Right renal pelvis (tissue), 4 donors: ENCODE measurements at places on chromosomes 2 and 18. TPM values are rescaled to one million over a fixed set of nuclear protein-coding genes. Genes with fewer than 3 reads are reported as not detected.

The RGPD4 gene
- polyA plus RNA-seq: 0.04 TPM

The ACMSD gene
- polyA plus RNA-seq: 41.8 TPM

The GDF7 gene
- polyA plus RNA-seq: 3.5 TPM

The LYPD6 gene
- polyA plus RNA-seq: 23.3 TPM

The TXNDC2 gene
- polyA plus RNA-seq: 0.14 TPM

The GKN1 gene
- polyA plus RNA-seq: not detected

The SLC16A14 gene
- polyA plus RNA-seq: 5.5 TPM

The SERPINB3 gene
- 0.22 TPM for polyA plus RNA-seq

The HES6 gene
- polyA plus RNA-seq: 4.6 TPM

The SERPINB11 gene
- not detected for polyA plus RNA-seq

The TUBB6 gene
- polyA plus RNA-seq: 57.9 TPM

The ZAP70 gene
- polyA plus RNA-seq: 1.7 TPM

The GPR39 gene
- 4.2 TPM for polyA plus RNA-seq

The NABP1 gene
- polyA plus RNA-seq: 37.4 TPM

The MSH2 gene
- polyA plus RNA-seq: 64.6 TPM

The ASB18 gene
- not detected for polyA plus RNA-seq

The VPS54 gene
- polyA plus RNA-seq: 53.1 TPM

The TEX44 gene
- polyA plus RNA-seq: not detected

The DCC gene
- polyA plus RNA-seq: 10.1 TPM

The FHOD3 gene
- polyA plus RNA-seq: 41.4 TPM

The SNRNP200 gene
- 164 TPM for polyA plus RNA-seq

The MAPK4 gene
- 8.8 TPM for polyA plus RNA-seq

The EHD3 gene
- 33.1 TPM for polyA plus RNA-seq
